ENCODE measurements at places on chromosomes 11 and 22.

GRCh38 chr22:27669798-27670599 lies 131.6 kb downstream of the MN1 start:
- no peak for DNase-seq

GRCh38 chr11:34179026-34179675 lies 73.7 kb downstream of the NAT10 start:
- DNase-seq = no peak

GRCh38 chr22:28911304-28911690 lies 27.9 kb downstream of the ZNRF3 start:
- no peak for DNase-seq

DNA sequence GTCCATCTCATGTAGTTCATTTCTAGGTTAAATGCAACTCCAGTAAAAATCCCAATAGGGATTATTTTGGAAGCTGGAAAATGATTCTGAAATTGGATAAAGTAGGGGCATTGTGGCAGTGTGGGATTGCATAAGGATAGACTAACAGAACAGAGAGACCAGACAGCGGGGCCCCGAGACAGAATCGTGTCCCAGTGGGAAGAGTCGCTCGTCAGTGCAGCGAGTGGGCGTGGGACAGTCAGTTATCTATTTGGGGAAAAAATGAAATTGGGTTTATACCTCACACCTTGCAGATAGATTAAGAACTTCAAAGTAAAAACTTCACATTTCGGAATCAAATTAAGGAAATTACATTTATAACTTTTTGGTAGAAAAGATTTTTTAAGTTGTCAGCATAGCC lies 10.6 kb downstream of the SART1 start:
- DNase-seq = no peak

- no peak for DNase-seq
These were observed 22.9 kb upstream of the FGF3 start for GRCh38 chr11:69841859-69842698.

DNA sequence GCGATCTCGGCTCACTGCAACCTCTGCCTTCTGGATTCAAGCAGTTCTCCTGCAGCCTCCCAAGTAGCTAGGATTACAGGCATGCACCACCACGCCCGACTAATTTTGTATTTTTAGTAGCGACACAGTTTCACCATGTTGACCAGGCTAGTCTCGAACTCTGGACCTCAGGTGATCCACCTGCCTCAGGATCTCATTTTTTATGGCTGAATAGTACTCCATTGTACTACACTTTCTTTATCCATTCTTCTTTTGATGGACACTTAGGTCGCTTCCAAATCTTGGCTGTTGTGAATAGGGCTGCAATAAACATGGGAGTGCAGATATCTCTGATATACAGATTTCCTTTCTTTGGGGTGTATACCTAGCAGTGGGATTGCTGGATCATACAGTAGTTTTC lies 20.8 kb downstream of the XRCC6 start:
- no peak for DNase-seq

- peak; percentile 39 for DNase-seq
These were observed 87.1 kb upstream of the YWHAH start for GRCh38 chr22:31857247-31857646.

DNA sequence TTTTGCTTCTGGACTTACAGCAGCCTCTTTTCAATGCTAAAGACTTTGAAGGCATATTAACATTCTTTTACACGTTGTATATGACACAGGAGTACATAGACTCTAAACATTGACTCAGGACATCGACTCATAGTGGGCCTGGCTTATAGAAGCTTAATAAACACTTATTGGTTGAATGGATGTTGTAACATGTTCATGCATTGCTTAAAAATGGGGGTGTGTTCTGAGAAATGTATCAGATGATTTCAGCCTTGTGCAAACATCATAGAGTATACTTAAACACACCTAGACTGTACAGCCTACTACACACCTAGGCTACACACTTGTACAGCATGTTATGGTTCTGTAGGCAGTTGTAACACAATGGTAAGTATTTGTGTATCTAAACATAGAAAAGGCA lies 17.9 kb downstream of the TTC17 start:
- DNase-seq = no peak

DNA sequence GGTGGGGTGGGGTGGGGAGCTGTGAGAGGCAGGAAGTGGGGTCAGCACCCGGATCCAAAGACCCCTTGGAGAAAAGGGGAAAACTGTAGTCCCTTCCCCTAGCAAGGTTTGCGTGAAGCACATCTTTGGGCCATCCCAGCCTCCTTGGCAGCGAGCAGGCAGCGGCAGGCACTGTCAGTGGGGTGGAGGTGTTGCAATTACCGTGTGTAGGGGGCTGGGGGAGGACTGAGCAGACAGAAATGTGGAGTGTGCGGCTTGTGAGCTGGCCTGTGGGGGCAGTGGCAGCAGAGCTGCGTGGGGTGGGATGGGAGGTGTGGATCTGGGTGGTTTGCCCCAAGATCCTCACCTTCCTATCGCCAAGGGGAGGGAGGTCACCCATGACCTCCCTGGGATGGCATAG lies 16.4 kb downstream of the DAGLA start:
- no peak for DNase-seq

GRCh38 chr22:30232716-30233218 lies 13.8 kb downstream of the LIF start:
- no peak for DNase-seq

- DNase-seq = no peak
These were observed 23.9 kb upstream of the ZC3H12C start for GRCh38 chr11:110069158-110069737.

- DNase-seq = no peak
These were observed at the start of gene LRP5 for GRCh38 chr11:68312117-68312779. Gene LRP5, plus strand, starts transcription at chr11:68312591. Its CDS starts 124 bp downstream, at chr11:68312715.

GRCh38 chr22:33299245-33299956 lies 241.2 kb upstream of the SYN3 start:
- DNase-seq = no peak

DNA sequence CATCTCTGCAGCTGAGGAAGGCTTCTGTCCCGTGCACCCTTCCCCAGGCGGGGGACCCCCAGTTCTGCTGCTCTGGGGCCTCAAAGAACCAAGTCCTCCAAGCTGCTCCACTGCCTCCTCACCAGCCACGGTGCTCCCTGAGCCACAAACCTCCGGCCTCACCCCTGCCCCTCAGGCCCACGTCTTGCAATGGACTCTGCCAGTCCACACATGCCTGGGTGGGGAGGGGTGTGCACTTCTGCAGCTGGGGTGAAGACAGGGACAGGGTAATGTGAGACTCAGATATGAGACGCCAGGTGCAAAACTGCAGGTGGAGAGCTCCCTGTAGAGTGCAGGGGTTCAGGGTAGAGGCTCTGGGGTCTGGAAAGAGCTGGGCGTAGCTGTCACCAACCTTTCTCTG lies 3.2 kb upstream of the PTDSS2 start:
- DNase-seq = no peak

DNA sequence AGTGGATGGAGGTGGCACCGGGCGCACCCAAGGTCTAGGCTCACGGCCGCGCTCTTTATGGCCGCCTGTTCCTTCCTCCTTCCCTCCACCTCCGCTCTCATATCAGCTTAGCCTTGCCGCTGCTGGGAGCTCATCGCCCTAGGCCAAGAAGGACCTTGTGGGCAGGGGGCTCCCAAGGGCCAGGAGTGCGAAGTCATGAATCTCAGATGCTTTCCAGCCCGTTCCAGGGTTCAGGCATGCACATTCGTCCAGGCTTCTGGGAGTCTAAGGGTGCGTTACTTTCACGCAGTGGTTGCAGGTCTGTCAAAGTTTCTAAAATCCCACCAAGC lies 4.1 kb upstream of the GALR3 start:
- DNase-seq = no peak

DNA sequence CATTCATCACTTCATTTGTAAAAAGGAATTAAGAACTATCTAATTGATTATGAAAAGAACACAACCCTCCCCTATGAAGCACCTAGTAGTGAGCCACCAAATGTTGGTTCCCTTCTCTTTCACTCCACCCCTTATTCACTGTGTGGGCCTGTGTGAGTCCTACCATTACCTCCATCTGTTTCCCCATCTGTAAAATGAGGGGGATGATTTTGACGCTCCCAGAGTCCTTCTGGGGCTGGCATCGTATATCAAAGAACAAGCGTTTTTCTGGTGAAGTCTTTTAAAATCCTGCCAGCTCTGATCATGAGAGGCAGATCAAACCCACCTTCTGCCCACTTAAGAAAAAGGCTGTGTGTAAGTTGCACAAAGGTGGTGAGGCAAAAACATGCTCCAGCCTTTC lies 96.6 kb upstream of the SEZ6L start:
- DNase-seq = no peak

GRCh38 chr11:17985517-17985916 lies 27.3 kb downstream of the SERGEF start:
- no peak for DNase-seq

DNA sequence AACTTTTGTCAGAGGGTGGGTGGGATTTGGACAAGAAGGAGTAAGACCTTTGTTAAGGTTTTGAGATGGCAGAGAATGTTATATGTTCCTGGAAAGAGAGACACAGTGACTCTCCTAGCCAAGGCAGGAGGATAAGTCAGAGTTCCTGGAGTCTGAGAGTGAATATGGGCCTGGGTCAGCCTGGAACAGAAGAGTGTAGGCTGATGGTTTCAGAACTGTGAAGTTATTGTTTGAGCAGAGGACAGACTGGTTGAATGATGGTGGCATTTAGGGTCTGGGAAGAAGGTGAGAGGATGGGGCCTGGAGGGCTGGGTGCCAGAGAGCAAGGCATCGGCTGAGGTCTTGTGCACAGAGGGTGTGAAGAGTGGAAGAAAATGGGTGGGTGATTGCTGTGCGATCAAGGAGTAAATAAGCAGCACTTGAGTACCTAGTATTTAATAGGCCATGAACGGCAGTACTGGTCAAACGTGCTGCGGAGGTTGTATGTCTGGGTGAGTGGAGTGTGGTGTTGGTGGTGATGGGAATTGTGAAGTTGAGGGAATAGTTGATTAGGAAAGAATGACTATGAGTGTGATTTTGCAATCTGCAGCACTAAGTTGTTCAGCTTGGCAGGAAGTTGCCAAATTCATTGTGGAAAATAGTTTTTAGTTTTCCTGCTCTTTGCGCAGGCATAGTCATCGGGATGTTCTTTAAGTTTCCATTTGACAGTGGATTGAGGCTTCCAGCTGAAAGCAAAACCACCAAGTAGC lies 1.8 kb downstream of the PANX1 start:
- no peak for DNase-seq

DNA sequence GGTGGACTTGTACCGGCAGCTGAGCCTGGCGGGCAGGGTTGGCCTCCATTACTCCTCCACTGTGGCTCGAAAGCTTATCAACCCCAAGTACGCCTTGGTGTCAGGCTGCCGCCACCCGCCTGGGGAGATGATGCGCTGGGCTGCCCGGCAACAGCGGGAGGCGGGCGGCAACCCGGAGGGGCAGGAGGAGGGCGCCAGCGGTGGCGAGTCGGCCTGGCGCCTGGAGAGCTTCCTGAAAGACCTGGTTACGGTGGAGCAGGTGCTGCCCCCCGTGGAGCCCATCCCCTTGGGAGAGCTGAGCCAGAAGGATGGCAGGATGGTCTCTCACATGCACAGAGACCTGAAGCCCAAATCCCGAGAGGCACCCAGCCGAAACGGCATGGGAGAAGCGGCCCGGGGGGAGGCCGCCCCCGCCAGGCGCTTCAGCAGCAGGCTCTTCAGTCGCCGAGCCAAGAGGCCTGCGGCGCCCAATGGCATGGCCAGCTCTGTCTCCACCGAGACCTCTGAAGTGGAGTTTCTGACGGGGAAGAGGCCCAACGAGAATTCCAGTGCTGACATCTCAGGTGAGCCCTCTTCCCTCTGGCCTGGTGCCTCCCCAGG lies 26.7 kb downstream of the FAM83F start:
- no peak for DNase-seq

GRCh38 chr11:128599729-128600128 lies 12.4 kb upstream of the ETS1 start:
- DNase-seq = no peak

DNA sequence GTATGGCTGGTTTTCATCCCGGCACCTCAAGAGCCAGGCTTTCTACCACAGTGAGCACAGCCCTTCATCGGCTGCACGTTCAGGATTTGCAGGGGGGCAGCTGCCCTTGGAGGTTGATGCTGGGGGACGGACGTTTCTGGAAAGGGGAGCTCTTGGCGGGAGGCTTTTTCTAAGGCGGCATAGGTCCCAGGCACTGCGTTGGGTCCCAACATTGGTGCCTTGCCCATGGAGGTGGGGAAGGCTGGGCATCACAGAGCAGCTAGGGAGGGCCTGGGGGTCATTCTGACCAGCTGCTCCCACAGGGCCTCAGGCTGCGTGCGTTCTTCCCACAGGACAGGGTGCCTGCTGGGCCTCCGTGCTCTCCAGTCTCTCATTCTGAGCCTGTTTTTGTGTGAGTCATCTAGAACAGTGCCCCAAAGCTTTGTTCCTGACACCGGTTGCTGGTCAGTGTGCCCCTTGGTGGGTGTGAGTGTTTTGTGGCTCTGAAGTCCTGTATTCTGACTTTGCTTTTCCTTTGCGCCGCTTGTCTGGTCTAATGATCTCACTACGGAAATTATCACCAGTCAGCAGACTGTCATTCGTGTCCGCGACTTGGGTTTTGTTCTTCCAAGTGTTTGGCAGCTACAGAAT lies 275.9 kb downstream of the TBC1D22A start:
- DNase-seq = no peak

GRCh38 chr11:76620489-76620888 lies 50.1 kb downstream of the LRRC32 start:
- no peak for DNase-seq

GRCh38 chr11:74020539-74020938 lies 11.7 kb upstream of the UCP3 start:
- no peak for DNase-seq

DNA sequence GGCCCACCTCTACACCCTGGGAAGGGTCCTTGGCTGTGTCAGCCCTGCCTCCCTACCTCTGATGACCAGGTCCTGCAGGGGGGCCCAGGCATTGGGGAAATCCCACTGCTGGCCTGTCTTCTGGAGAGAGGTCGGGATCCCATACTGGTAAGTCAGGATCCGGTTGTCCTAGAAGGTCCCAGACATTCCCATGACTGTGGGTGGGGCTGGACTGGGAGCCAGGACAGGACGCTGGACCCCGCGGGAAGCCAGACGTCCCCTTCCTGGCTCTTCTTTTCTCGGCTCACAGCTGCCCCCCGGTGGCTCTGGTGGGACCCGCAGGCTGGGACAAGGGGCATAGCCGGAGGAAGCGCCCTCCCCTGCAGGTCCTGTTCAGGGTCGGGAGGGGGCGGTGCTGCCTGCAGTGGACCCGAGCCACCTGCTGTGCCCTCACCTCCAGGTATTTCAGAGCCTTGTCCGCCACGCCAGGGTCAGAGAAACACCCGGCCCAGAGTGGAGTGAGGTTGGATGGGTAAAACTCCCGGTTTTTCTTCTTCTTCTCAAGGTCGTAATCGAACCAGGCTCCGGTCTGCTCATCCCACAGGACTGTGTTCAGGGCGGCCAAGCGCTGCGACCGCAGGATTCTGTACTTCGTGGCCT lies 20.0 kb downstream of the TREH start:
- DNase-seq = peak; percentile 65
